Thoracic aorta (tissue), 2 donors: ENCODE measurements at places on chromosomes 7 and 10. TPM values are rescaled to one million over a fixed set of nuclear protein-coding genes. Genes with fewer than 3 reads are reported as not detected.

GRCh38 chr10:26481914-26482550 is 43.9 kb downstream of the APBB1IP start:
- no peak for DNase-seq

GRCh38 chr10:111430070-111430469 is 353.2 kb downstream of the ADRA2A start:
- DNase-seq, result no peak

GRCh38 chr10:73058057-73058591 is 38.5 kb downstream of the P4HA1 start:
- DNase-seq, result no peak

GRCh38 chr10:115879372-115880089 is 393.5 kb downstream of the GFRA1 start:
- DNase-seq, result no peak

The SAMD9L gene
- total RNA-seq, result 23.2 TPM

DNA sequence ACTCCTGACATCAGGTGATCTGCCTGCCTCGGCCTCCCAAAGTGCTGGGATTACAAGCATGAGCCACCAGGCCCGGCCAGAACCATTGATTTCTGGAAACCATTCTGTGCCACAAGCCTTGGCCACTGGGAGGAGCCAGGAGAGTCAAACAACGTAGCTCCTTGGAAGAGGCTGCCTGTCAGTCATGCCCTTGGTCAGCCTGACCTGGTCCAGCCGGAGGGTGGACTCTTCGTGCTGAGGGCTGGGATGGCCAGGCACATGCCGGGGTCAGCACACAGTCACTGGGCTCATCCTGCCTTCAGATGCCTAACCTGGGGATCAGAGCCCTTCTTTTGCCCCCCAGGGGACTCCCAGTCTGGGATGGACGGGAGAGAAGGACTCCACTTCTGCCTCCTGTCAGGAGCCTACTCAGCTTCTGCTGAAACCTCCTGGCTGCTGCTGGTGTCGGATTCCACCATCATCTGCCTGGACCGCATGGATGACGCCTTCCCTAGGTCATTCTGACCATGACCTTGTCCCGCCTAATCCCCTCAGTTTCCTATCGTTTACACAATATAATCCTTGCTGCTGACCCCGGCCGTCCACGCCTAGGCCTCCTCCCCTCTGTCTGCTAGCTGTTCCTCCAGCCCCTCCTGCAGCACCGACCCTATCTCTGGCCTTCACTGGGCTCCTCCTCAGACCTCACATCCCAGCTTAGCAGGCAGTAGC is 30.4 kb downstream of the TMEM270 start:
- no peak for DNase-seq

The SH2B2 gene
- total RNA-seq, result 10.0 TPM

The LRRC27 gene
- 3.2 TPM for total RNA-seq

- DNase-seq, result no peak
These were observed 301.2 kb downstream of the FGFR2 start for GRCh38 chr10:121296881-121297585.

GRCh38 chr7:41750661-41751540 is 48.0 kb upstream of the INHBA start:
- DNase-seq, result no peak

The TRIM50 gene
- 1.5 TPM for total RNA-seq

The EBF3 gene
- 3.6 TPM for total RNA-seq

DNA sequence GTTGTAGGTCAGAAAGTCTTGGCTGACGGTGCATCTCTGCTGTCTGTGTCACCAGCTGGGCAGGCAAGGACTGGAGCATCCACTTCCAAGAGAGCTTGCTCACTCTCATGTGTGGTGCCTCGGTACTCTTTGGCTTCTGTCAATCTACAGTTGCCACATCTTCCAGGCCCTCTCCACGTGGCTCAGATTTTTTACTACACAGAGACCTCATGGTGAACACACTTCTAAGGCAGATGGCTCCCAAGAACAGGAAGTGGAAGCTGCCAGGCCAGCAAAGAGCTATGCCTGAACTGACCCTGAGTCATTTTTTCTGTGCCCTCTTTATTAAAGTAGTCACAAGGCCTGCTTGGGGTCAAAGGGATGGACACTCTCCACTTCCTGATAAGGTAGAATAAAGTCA is 351.5 kb upstream of the AUTS2 start:
- DNase-seq, result no peak

GRCh38 chr10:96380821-96381220 is 22.0 kb upstream of the OPALIN start:
- no peak for DNase-seq

The MMD2 gene
- not detected for total RNA-seq

GRCh38 chr7:114150689-114151088 is 231.9 kb upstream of the PPP1R3A start:
- DNase-seq, result no peak

- no peak for DNase-seq
These were observed 20.6 kb downstream of the DNAJB6 start for GRCh38 chr7:157357129-157358040.

- DNase-seq, result no peak
These were observed 3.4 kb downstream of the CCDC136 start for GRCh38 chr7:128795129-128795528.

GRCh38 chr10:47421057-47421952 is 37.2 kb upstream of the ZNF488 start:
- DNase-seq, result no peak

DNA sequence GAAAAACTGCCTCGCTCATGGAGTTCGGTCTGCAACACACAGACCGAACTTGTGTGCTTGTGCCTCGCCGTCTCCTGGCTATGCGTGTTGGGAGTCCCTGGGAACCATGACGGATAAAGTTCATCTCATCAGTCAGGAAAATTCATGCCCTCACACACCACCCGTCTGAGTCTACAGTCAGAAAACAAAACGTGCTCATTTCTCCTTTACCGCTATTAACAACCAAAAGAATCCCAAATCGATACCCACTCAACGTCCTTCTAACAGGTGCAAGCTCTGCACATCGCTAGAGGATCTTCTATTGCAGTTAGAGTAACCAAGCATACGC is 13.6 kb downstream of the CNPY1 start:
- no peak for DNase-seq

The AFAP1L2 gene
- total RNA-seq, result 13.3 TPM

The SUGCT gene
- 15.2 TPM for total RNA-seq

The EPHB4 gene
- total RNA-seq, result 29.4 TPM

The POMZP3 gene
- 6.8 TPM for total RNA-seq

The ABCC2 gene
- total RNA-seq, result 1.2 TPM

The PPP3CB gene
- 39.4 TPM for total RNA-seq

- peak; percentile 5 for DNase-seq
These were observed 1.6 kb downstream of the FZD8 start for GRCh38 chr10:35640474-35640873.

GRCh38 chr7:20050241-20050966 is 166.8 kb downstream of the MACC1 start:
- no peak for DNase-seq

The SPDYE8 gene
- total RNA-seq, result not detected

DNA sequence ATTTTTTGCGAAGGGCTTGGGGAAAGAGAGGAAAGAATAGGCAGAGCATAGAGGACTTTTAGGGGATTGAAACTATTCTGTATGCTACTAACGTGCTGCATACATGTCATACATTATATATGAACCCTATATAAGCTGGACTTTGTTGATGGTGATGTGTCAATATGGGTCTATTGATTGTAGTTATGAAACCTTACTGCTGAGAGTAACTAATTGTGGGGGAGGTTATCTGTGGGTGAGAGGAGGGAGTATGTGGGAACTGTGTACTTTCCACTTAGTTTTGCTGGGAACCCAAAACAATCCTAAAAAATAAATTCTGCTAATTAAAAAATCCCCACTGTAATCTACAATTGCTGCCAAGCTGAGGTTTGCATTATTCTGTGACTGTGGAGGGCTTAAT is 15.3 kb upstream of the CYP2C19 start:
- no peak for DNase-seq

DNA sequence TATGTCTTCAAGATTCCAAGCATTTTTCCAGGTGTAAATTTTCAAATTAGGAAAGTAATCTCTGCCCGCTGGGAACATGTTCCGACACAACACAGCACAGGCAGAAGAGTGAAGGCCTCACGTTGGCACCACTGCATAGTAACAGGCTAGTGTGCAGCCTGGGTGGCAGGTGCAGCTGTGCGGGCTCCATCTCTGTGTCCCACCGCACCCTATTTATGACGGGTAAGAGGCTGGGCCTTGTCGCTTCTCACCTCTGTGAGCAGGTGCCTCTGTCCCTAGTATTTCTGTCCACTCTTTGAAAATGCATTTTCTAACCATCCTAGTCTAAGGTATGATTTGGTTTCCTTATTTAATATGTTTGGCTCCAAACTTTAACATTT is 24.1 kb downstream of the VIPR2 start:
- DNase-seq, result no peak

GRCh38 chr7:31020161-31020560 is 31.9 kb upstream of the ADCYAP1R1 start:
- no peak for DNase-seq

DNA sequence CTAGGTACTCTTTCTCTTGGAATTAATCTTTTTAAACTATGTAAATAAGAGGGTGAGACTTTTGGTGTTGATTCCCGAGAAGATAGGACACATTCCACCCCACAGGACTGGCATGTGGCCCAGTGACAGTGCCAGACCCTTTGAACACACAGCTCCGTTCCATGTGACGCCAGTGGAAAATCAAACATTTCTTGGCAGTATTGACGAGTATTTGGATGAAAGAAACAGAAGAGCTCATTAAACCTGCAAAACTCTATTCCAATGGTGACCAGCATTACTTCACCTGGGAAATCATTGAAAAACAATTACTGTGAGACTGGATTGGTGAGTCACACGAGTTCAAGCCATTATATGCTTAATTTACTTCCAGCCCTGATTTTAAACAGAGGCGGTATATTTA is 25.8 kb downstream of the AKR1E2 start:
- DNase-seq, result no peak

GRCh38 chr7:119545118-119545517 is 727.9 kb upstream of the KCND2 start:
- no peak for DNase-seq

GRCh38 chr7:25580141-25580540 is 351.9 kb upstream of the NPVF start:
- DNase-seq, result no peak

The IL2RA gene
- 48.2 TPM for total RNA-seq

The STAMBPL1 gene
- 10.0 TPM for total RNA-seq

DNA sequence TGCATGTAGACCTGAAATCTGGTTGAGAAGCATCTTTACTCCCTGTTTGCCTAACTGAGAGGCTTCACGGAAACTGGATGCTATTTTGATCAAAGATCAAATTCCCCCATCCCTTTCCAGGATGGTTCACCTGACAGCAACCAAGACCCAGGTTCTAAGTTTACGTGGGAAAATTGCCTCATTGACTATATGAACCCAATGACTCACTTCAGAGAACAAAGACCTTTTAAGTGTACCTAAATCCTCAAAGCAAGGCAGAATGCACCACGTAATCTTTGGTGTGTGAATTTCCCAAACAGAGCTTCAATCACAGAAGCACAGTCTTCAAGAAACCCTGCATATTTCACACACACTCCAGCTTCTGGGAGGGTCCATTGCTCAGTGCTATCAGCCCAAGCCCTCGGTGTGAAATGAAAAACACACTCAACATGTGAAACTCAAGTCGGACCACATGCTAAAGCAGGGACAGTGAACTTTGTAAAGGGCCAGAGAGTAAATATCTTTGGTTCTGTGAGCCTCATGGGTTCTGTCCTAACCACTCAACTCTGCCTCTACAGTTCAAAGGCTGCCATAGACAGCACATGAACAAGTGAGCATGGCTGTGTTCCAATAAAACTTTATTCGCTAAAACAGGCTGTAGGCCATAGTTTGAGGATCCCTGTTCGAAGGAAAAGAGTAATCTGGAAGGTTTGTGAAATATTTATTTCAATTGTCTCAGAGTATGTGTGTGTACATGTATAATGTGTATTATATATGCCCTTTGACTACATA is 275.6 kb upstream of the FOXK1 start:
- no peak for DNase-seq

- no peak for DNase-seq
These were observed 1169.9 kb downstream of the TYW1 start for GRCh38 chr7:68166525-68166924.

DNA sequence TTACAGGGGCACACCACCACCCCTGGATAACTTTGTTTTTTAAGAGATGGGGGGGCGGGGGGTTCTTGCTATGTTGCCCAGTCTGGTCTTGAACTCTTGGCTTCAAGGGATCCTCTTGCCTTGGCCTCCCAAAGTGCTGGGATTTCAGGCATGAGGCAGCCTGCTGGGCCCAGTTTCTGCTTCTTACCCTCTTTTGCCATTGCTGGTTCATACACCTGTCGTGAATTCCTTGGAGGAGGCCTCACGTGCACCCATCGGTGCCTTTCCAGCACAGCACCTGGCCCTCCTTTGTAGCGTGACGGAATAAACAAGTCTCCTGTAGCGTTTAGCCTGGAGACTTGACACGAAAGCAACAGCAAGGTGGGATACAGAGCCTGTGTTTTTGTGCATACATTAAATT is 75.5 kb downstream of the CARD11 start:
- no peak for DNase-seq

The CDHR1 gene
- not detected for total RNA-seq

The CPA2 gene
- 0.41 TPM for total RNA-seq

DNA sequence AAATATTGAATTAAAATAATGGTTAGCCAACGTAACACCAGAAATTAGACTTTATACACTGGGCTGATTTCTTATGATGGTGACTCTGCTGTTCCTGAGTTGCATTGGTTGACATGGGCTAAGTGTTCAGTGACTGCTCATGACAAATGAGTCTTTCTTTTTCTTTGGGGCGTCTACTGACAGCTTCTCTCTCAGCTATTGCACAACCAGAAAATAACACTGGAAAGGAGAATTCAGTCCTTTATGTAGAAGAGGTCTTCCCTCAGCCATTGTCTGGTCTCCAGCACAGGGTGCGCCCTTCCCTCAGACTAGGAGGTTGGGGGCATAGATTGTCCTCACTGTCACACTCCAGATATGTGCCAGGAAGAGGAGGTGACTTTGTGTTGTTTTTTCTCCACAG is 21.6 kb downstream of the PNLIP start:
- DNase-seq, result no peak

- DNase-seq, result no peak
These were observed 21.9 kb downstream of the DPY19L1 start for GRCh38 chr7:35015346-35015859.

DNA sequence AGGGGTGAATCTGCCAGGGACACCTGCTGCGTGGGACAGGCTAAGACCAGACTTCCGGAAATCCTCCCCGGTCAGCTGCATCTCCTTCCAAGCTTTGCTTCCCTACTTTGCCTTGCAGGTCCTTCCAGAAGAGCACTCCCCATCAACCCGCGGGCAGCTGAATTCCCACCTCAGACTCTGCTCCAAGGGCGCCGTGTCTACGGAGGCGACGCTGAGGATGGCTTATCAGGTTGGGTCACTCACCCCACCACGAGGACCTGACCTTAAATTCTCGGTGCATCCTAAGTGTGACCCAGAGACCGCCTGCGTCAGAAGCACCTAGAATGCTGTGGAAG is 78.9 kb upstream of the KMT2C start:
- no peak for DNase-seq

The NEURL1 gene
- total RNA-seq, result 0.28 TPM

The NUTM2A gene
- total RNA-seq, result 2.7 TPM

The SLC29A4 gene
- total RNA-seq, result 0.21 TPM

- DNase-seq, result no peak
These were observed 11.5 kb downstream of the FOXL3 start for GRCh38 chr7:301291-302053.

The ANKRD22 gene
- total RNA-seq, result not detected

GRCh38 chr10:124562425-124563060 is 100.9 kb downstream of the LHPP start:
- DNase-seq, result no peak

The MLXIPL gene
- 6.4 TPM for total RNA-seq
